ENCODE measurements at places on chromosomes 6 and 20.

GRCh38 chr6:36873612-36874442 lies 776 bp downstream of the PPIL1 start:
- DNase-seq = no peak

DNA sequence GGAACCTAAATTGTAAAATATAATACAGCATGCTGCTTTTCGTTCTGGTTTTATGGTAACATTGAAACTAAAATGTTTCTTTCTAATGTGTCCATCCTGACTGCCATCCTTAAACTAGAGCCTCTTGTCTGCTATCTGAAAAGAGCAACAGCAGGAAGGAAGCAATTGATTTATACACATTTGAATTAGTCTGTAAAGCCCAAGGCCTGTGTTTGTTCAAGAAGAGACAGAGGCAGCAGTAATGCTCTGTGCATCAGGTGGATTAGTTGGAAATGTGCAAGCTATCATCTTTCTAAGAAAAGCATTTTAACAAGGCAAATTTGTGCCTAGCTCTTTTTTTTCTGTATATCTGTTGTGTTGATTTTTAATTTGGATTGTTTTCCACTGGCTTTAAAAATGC lies 128.6 kb downstream of the SCAF8 start:
- no peak for DNase-seq

DNA sequence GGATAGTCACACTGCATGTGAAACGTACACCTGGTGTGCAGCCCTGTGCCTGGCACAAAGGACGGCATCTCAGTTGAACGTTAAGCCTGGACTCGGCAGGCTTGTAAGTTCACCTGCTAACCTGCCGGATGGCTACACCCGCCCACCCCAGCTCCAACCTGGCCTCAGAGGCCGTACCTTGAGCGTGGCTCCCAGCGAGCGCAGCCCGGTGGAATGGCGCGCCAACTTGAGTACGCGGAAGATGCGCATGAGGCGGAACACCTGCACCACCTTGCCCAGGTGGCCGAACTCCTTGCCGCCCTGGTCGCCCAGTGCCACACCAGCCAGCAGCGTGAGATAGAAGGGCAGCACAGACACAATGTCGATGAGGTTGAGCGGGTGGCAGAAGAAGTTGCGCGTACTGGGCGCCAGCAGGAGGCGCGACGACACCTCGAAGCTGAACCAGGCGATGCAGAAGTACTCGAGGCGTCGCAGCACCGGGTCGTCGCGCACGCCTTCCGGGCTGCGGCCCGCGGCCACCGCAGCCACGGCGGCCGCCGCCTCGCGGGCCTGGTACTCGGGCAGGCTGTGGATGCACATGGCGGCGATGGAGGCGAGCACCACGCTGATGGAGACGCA lies 3.3 kb downstream of the KCNS1 start:
- no peak for DNase-seq

GRCh38 chr20:4869290-4870193 lies 131.8 kb downstream of the SLC23A2 start:
- DNase-seq = no peak

- no peak for DNase-seq
These were observed 25.4 kb upstream of the HLA-E start for GRCh38 chr6:30463651-30464618.

DNA sequence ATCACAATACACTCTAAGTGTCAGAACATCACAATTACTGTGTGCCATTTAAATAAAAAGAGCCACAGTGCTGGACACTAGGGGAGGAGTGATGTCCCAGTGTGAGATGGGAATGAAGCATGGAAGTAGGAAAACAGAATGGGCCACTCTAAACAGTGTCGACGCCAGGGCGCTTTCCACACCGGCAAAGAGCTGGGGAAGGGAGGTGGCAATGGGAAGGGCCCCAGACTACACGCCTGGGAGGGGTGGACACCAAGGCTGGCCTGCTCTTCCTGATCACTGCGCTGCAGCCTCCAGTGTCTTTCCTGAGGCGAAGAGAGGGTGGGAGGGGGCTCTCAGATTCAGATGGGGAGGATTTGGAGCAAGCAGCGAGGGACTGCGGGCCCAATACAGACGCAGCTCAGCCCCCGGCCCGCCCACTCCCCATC lies 75.9 kb downstream of the ERMARD start:
- no peak for DNase-seq

DNA sequence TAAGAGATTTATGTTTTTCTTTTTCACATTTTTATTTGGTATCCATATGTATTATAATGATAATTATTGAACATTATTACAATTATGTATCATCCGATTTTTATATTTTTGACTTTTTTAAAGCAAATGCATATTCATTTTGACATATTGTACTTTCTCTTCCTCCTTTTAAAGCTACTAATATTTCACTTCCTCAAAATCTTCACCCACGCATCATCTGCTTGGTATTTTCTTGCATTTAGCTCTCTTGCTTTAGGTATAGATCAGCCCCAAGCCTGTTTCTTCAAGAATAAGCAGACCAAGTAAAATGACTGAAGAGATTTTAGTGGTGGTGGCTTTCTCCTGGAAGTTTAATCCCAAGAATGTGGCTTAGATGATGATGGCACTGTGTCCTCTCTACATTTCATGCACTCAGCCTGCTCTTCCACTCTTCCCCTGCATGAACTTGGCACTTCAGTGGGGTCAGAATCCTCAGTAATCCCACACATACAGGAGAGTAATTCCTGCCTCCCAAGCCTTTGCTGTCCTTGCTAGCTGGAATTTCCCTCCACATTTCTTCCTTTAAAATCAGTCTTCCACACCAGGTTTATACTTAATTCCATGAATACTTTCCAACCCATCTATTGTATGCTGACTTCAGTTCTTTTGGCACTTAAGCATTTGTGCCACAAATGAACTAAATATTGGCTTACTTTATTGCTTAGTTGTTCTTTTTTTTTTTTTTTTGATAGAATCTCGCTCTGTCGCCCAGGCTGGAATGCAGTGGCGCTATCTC lies 8.2 kb downstream of the NCOA7 start:
- no peak for DNase-seq

DNA sequence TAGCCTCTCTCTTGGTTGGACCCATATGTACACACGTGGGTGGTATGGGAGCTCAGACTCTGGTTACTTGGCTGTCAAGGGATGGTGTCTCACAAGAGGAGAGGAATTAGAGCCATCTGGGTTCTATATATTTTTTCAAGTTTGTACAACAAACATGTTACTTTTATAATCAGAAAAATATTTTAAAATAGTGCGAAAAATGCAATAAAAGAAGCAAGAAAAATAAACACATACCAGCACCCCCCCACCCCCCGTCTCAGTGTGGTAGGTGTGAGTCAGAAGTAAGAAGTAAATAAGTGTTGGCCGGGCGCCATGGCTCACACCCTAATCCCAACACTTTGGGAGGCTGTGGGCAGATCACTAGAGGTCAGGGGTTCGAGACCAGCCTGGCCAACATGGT lies 2.1 kb upstream of the TIAM2 start:
- no peak for DNase-seq

- DNase-seq = no peak
These were observed 113.4 kb downstream of the MAP3K4 start for GRCh38 chr6:161104966-161105365.
